ENCODE measurements at places on chromosomes 13 and 19.

- DNase-seq = no peak
These were observed 1101.9 kb downstream of the PCDH9 start for GRCh38 chr13:66128201-66128600.

DNA sequence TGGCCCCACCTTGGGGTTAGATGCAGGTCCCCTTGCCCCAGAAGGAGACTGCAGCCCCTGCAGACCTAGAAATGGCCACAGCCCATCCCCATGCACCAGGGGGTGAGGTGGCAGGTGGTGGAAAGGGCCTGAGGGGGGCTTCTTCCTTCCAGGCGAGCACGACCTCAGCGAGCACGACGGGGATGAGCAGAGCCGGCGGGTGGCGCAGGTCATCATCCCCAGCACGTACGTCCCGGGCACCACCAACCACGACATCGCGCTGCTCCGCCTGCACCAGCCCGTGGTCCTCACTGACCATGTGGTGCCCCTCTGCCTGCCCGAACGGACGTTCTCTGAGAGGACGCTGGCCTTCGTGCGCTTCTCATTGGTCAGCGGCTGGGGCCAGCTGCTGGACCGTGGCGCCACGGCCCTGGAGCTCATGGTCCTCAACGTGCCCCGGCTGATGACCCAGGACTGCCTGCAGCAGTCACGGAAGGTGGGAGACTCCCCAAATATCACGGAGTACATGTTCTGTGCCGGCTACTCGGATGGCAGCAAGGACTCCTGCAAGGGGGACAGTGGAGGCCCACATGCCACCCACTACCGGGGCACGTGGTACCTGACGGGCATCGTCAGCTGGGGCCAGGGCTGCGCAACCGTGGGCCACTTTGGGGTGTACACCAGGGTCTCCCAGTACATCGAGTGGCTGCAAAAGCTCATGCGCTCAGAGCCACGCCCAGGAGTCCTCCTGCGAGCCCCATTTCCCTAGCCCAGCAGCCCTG lies 4.2 kb upstream of the F10 start:
- no peak for DNase-seq

GRCh38 chr19:34236035-34236987 lies 18.0 kb upstream of the GARRE1 start:
- peak; percentile 59 for DNase-seq

DNA sequence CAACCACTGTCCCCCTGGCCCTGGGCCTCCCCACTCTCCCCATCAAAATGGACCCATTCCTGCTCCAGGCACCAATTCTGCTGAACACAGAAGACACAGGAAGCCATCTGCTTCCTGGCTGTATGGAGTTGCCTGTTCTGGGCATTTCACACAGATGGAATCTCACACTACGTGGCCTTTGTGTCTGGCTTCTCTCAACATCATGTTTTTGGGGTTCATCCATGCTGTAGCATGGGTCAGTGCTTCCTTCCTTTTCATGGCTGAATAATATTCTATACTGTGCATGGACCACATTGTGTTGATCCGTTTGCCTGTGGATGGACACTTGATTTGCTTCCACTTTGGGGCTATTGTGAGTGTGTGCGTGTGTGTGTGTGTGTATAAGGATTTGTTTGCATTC lies 15.0 kb upstream of the KLF2 start:
- no peak for DNase-seq

- DNase-seq = no peak
These were observed 15.5 kb downstream of the STX10 start for GRCh38 chr19:13134626-13135025.

GRCh38 chr19:41531438-41532311 lies 44.3 kb upstream of the CEACAM21 start:
- peak; percentile 76 for DNase-seq

DNA sequence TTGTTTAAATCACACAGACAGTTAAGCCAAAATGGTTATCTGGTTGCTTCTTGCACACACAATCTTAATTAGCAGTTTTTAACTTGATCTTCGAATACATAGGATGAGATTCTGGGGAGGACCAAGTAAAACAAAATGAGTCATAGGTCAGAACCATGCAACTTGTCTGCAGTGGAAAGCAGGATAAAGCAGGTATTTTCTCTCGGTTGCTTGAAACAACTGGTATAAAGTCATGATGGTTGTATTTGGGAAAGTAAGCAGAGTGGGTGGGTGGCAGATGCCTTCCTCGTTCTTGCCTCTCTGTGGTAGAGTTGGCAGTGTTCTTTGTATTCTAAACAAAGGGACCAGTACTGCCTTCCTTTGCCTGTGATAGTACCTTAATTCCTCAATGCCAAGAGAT lies 167.0 kb downstream of the COG6 start:
- DNase-seq = no peak

GRCh38 chr19:44748426-44749254 lies at the start of gene BCL3:
Gene BCL3, plus strand, starts transcription at chr19:44748708. Its CDS starts 83 bp downstream, at chr19:44748791.
- peak; percentile 70 for DNase-seq

DNA sequence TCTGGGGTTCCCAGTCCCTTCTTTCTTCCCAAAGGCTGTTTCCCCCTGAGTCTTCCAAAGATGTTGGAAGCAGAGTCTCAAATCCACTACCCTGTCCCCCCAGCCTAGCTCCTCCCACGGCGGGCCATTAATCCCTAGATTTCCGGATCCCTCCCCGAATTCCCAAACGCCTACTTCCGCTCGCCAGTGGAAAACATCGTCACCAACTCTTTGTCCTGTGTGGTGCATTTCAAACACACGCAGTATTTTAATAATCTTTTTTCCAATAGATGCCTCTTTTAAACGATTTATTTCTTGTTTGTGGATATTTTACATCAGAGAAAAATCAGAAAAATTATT lies 610 bp downstream of the ZNF791 start:
- peak; percentile 82 for DNase-seq

- DNase-seq = no peak
These were observed 5.9 kb upstream of the MATK start for GRCh38 chr19:3792114-3792513.

DNA sequence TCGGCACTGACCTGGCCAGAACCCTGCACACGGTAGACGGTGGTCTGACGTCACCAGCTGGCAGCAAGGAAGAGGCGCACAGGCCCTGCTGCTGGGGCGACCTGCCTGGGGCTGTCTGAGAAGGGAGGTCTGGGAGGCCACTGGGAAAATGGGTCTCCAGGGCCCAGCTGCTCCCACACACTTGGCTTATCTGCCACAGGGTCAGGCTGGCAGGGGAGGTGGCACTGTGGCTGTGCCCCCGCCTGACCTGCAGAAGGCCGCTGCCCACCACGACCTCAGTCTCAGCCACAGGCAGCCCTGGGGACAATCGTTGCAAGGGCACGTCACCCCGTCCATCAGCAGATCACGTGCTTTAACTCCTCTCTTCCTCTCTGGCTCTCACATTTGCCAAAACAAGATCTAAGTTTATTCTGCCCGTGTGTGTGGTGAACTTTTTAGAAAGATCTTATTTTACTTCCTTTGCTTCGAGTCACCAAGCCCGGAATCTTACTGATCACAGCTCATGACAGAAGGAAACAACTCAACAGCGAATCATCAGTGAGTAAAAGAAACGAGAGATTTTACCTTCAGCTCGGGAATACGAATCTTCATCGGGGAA lies 45.2 kb upstream of the RANBP3 start:
- peak; percentile 51 for DNase-seq

- DNase-seq = peak; percentile 85
These were observed 10.6 kb upstream of the UBE2S start for GRCh38 chr19:55418185-55418584.

- no peak for DNase-seq
These were observed 408.2 kb downstream of the COG6 start for GRCh38 chr13:40063703-40064102.

GRCh38 chr13:73465617-73465971 lies 406.8 kb downstream of the KLF5 start:
- no peak for DNase-seq

DNA sequence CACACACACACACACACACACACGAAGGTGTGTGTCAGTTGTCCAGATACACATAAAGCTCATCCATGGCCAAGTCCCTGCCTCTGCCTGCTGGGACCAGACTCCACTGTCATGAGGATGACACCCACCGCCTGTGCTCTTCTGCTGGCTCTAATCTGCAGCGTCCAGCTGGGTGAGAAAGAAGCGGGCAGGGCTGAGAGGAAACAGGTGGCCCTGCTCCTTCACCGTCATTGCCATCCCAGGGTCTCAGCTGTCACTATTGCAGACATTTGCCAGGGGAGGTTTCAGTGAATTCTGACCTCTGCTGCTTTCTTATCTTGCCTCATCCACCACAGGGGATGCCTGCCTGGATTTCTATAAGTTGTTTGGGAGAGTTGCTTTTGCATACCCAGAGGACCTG lies 31.4 kb downstream of the SCGB2B2 start:
- no peak for DNase-seq

DNA sequence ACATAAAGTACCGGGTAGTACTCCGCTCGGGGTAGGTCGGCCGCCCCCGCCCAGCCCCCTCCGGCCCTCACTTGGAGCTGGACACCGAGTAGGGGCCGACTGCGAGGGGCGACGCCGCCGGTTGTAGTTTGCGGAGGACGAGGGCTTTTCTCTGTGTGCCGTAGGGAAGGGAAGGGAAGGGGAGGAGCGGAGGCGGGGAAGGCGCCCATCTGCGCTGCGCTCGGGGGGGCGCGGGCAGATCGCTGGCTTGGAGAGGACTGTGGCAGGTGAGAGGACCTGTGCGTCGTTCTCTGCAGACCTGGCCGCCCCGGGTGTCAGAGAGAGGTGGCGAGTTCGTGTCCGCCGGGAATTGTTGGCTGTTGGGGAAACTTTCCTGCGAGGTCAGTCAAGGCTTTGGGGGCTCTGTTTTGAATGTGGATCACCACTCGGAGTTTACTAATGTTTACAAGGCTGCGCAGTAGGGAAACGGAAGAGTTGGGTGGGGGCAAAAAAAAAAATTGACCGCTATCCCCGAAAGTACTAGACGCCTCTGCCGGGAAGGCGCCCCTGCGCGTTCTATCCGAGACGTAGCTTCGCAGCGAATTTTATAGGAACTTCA lies 1.4 kb downstream of the ING1 start:
- no peak for DNase-seq

DNA sequence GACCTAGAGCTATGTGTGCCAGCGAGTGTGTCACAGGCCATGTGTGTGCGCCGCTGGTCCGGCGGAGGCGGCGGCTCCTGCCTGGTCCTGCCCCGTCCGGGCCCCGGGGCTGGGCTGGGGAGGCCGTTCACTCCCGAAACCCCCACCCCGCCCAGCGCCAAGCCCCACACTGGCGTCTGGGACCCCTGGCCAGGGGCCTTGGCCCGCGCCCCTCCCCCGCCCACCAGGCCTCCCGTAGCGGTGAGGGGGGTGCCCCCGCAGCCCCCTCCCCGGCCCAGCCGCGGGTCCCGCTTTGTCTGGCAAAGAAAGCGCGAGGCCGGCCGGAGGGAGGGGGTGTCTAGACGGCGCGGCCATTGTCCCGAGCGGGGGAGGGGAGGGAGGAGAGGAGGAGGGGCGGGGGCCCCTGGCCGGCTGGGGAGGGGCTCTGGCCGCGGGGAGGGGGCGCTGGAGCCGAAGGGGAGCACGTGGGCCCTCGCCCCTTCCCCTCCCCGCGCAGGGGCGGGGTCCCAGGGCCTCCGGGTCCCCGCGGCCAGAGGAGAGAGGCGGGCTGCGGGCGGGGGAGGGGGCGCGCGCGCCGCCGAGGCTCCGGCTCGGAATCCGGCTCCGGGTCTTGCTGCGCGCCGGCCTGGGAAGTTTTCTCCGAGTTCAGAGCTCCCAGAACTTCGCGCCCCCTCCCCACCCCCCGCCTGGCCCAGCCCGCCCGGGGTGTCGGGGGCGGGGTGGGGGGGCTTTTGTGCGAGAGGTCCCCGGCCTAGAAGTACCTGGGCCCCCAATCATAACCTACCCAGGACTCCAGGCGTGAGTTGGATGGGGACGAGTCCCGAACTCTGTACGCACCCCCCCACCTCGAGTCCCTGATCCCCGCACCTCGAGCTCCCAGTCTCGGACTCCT lies 888 bp downstream of the NOTCH3 start:
- DNase-seq = peak; percentile 84

- DNase-seq = no peak
These were observed 69.8 kb upstream of the SCEL start for GRCh38 chr13:77465603-77466195.

DNA sequence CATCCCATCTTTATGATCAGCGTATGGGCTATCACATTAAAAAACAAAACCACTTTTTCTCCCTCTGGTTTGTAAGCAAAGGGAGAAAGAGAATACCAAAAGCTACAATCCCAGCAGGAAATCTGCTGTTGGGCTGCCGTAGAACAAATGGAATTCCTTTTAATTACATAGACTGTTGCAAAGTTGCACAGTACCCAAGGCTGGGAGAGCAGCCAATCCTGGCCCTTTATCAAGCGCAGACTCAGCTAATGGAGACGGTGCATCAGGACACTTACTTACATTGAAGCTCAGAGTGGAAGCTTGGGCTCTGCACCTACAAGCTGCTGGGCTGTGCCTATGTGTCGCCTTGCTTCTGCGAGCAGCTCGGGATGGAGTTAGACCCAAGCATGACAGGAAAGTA lies 15.2 kb downstream of the CCNA1 start:
- no peak for DNase-seq

DNA sequence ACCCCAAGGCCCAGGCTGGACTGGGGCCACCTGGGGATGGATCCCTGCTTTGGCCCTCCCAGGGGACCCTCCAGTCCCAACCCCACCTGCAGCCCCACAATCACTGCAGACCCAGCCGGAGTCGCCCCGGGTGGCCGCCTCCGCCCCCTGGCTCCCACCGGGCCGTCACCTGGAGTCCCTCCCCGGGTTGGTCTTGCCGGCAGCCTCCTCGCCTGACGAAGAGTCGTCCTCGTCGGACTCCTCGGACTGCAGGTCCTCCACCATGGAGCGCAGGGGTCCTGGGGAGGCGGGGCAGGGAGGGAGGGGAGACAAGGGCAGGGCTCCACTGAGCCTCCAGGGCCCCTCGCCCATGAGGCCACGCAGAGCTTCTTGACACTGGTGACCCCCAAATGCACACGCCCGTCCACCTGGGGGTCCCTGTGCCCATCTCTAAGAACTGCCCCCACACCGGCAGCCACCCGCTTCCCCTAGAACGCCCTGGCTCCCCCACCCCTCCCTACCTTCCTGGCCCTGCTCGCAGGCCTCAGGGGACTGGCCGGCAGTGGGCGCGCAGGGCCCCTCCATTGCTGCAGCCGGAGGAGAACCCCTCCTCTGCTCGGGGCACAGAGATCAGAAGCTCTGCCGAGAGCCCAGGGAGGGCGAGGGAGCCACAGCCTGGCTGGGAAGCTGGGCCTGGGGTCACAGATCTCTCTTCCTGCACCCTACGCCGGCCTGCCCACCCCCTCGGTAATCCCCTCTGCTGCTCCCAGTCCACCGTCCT lies 63.4 kb downstream of the MLLT1 start:
- DNase-seq = no peak
